Stomach (tissue), 19 donors: ENCODE measurements at places on chromosomes 16 and 17.

GRCh38 chr16:50553182-50553710, 5.0 kb downstream of the NKD1 start:
- no peak for DNase-seq

GRCh38 chr17:63703556-63704258, 3.8 kb upstream of the LIMD2 start:
- no peak for DNase-seq

GRCh38 chr17:82333279-82334171, at the start of gene SECTM1:
TSS of gene SECTM1 (minus strand) at chr17:82333766. CDS start at chr17:82327240, 6,526 bp downstream.
- peak; percentile 82 for DNase-seq

- no peak for DNase-seq
Measured at GRCh38 chr16:69834807-69835466, 72.8 kb downstream of the WWP2 start.
